ENCODE measurements at places on chromosomes 6 and 20.

DNA sequence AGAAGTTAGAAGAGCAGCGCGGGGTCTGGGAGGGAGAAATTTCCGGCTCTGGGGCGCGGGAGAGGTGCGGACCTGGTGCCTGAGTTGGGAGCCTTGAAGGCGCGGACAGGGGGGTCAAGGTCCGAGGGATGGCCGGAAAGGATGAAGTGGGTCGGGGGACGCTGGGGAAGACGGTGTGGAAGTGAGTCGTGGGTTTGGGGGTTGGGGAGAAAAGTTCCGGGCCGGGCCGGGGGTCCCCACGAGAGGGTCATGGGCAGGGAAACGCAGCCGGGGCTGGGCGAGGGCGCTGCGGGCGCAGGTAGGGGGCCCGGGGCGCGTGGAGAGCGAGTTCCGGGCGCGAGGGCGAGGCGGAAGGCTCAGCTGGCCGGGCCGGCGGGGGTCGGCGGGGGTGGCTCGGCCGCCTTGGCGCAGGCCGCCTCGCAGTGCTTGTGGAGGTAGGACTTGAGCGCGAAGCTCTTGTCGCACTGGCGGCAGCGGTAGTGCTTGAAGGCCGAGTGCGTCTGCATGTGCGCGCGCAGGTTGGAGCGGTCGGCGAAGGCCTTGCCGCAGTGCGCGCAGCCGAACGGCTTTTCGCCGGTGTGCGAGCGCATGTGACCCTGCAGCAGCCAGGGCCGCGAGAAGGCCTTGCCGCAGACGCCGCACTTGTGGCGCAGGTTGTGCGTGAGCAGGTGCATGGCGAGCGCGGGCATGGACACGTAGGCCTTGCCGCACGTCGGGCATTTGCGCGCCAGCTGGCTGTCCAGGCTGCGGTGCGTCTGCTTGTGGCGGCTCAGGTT lies 10.5 kb upstream of the SRXN1 start:
- no peak for DNase-seq

DNA sequence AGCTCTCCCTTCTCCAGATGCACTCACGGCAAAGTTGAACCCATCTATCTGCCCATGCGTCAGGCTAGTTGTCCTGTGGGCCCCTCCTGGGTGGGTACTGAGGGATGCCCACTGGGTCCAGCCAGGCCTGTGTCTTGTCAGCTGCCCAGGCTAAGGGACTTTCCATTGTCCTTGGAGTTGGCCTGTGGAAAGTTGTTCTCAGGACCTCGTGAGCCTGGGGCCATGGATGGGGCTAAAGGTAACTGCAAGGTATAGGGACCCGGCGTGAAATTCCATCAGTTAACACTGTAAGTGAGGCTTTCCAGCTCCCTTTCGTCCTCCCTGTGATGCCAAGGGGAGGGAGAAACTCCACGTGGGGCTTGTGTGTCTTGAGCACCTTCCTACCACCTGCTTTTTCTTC lies 126.5 kb downstream of the CEBPB start:
- no peak for DNase-seq

- DNase-seq = no peak
These were observed 80.8 kb downstream of the RCAN2 start for GRCh38 chr6:46410334-46410953.

- DNase-seq = peak; percentile 81
These were observed at the start of gene GCLC for GRCh38 chr6:53544470-53545308. GCLC (minus strand) TSS chr6:53545101; CDS start chr6:53544645, 456 bp downstream.

- DNase-seq = no peak
These were observed 3.4 kb upstream of the ZNFX1 start for GRCh38 chr20:49281059-49281912.

DNA sequence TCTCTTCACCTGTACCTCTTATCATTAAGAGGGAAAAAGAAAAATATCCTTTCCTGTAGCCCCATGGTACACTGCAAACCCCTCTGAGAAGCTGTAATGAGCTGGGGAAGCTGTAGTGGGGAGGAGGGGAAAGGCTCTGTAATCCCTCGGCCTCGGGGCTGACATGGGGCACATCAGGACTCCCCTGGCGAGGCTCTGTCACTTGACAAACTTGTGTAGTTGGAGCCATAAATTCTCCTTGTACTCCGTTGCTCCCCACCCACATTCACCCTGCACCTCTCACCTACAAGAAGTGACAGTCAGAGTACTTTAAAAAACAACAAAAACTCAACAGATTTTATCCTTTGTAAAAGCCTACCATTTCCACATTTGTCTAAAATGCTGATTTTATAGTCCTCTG lies 475.7 kb upstream of the AGPAT4 start:
- DNase-seq = no peak

GRCh38 chr6:21137700-21138335 lies 455.7 kb upstream of the SOX4 start:
- DNase-seq = no peak

GRCh38 chr6:130525408-130525807 lies 159.6 kb downstream of the TMEM200A start:
- no peak for DNase-seq

DNA sequence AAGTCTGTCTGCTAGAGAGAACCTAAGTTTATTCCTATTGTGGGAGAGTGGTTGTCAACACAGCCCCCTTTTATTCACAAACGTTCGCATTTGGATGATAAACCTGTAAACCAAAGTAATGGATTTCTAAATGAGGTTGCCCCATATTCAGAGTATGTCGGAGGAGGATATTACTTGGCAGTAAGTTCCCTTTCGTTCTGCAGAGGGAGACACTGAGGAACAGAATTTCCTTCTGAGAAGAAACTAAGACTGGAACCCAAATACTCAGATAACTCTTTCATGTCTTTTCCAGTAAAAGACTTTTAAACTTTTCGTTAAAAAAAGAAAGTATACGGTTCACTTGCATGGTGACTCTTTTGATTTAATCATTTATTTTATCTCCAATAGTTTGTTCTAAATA lies 754.6 kb upstream of the MMS22L start:
- DNase-seq = no peak

DNA sequence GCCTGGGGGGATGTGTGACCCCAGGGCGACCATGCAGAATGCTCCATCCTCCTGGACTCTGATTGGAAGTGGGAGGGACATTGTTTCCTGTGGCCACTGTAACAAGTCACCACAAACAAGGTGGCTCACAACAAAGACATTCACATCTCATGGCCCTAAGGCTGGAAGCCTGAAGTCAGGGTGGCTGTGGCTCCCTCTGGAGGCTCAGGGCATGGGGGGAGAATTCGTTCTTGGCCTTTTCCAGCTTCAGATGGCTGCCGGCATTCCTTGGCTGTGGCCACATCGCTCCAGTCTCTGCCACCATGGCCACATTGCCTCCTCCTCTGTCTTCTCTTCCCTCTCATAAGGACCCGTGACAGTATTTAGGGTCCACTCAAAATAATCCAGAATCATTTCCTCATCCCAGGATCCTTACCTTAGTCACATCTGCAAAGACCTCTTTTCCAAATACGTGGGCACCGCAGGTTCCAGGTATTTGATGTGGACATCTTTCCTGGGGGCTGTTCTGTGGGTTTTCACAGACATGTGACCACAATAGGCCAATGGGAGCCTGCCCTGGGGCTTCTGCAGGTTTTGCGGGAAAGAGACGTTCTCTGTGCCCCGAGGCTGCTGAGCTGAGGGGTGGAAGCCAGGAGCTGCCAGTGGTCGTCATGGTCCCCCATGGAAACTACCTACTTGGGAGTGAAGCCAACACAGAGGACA lies 249.3 kb downstream of the PREX1 start:
- DNase-seq = no peak

- DNase-seq = no peak
These were observed 4.1 kb upstream of the EFHC1 start for GRCh38 chr6:52415917-52416628.

- DNase-seq = no peak
These were observed 63.6 kb downstream of the IPCEF1 start for GRCh38 chr6:154292855-154293519.

DNA sequence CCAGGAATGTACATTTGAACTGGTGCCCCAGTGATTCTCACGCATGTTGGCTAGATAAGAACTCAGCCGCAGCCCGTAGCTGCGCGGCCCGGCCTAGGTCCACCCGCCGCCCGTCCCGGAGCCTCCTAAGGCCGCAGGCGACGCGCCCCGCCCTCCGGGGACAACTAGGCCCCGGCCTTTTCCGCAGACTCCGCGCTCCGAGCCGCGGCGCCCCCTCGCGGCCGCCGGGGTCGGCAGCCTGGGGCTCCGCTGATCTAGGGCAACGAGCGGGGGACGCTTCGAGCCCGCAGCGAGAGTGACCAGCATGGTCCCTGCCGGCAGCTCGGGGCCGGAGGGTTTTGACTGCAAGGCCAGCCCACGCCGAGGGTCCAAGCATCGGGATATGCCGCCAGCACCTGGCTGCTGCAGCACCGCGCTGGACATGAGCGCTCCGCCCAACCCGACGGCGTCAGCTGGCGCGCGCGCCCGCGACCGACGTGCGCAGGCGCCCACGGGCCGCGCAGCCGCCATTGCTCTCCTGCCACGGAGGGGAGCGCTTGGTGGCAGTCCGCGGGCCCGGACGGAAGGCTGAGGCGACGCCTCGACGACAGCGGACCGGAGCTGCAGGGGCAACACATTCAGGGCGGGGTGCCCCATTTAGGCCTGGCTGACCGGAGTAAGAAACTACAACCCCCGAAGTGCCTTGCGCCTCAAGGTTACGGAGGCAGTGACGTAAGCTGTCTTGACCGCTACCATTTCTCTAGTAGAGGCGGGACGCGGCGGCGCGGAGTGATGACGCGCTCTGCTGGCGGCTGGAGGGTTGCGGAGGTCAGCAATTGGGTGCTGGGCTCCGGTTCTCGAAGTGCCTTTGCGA lies at the start of gene AP5S1:
Gene AP5S1, plus strand, starts transcription at position 500 of the 853 bp plus-strand sequence. CDS start 1,571 bp downstream, outside the sequence.
- peak; percentile 86 for DNase-seq

GRCh38 chr20:31713312-31714273 lies 9.1 kb downstream of the BCL2L1 start:
- DNase-seq = no peak

DNA sequence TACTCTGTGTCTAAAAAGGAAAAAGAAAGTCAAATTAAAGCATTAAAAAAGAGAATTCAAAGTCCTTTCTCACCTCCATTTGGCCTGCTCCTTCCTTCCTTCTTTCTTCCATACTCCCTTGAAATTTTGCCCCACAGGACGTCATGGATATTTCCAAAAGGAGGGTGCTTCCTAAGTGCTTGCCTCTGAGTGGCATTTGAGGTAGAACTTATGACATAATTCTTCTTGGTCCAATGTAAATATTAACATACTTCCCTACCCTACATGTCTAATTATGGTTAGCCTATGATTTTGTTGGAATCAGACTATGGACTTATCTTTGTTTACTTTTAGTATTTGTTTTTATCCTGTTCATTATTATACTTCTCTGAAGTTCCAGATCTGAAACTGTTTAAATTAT lies 132.3 kb downstream of the PFDN4 start:
- no peak for DNase-seq

All from activated CD4-positive, alpha-beta T cell treated with anti-CD3 and anti-CD28 coated beads for 4 hours (primary cell).